ENCODE measurements at places on chromosomes 5 and 9.

GRCh38 chr5:59562756-59563389 is 330.7 kb downstream of the PDE4D start:
- DNase-seq, result no peak

DNA sequence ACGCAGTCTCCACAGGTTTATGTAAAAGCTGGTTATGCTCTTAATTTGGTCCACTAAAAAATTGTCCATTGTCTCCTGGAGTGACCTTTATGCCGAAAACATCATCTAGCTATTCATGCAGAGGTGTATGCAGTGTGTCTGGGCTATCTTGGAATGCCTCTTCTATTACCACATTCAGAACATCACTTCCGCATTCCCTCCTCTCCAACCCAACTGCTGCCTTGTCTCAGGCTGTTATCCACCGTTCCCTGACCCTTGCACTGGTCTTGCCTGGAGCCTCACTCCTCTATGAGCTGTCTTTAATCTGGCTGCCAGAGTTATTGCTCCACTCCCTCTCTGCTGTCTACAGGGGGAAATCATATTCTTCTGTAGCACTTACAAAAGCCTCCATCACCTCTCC is 214.1 kb upstream of the ANKRD55 start:
- DNase-seq, result no peak

- no peak for DNase-seq
Observed at GRCh38 chr5:68344447-68345111, 129.0 kb downstream of the PIK3R1 start.

- no peak for DNase-seq
Observed at GRCh38 chr5:169301986-169302385, 1.0 kb upstream of the SLIT3 start.

- no peak for DNase-seq
Observed at GRCh38 chr9:132728071-132728470, 57.8 kb downstream of the GTF3C4 start.

- peak; percentile 19 for DNase-seq
Observed at GRCh38 chr5:83564069-83564749, 92.7 kb downstream of the VCAN start.

DNA sequence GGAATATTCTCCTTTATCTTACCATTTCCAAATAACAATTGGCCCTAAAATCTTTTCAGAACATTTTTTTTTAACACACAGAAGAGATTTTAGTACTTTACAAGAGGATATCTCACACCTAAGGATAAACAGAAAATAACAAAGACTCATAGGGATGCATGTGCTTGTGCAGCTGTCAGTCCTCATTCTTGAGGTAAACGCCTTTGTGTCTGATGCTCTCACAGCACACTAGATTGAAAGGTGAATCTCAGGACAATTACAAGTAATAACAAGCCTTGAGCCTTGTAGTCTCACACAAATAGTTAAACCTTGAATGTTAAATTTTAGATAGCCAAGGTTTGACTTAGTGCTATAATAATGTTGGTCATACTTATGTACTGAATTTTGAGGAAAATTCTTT is 439.2 kb downstream of the PTPRD start:
- DNase-seq, result no peak

DNA sequence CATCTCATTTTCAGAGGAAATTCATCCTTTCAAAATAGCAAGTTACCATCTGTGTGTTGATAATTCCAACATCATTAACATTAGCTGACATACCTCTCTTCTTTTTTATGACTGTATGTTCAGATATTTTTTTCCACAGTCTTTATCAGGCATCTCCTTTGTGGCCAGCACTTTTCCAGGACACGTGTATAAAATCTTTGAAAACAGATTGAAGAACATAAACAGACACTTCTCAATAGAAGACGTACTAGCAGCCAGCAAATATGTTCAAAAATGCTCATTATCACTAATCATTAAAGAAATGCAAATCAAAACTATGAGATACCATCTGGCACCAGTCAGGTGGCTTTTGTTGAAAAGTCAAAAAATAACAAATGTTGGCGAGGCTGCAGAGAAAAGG is 734.3 kb downstream of the SEMA5A start:
- DNase-seq, result no peak

DNA sequence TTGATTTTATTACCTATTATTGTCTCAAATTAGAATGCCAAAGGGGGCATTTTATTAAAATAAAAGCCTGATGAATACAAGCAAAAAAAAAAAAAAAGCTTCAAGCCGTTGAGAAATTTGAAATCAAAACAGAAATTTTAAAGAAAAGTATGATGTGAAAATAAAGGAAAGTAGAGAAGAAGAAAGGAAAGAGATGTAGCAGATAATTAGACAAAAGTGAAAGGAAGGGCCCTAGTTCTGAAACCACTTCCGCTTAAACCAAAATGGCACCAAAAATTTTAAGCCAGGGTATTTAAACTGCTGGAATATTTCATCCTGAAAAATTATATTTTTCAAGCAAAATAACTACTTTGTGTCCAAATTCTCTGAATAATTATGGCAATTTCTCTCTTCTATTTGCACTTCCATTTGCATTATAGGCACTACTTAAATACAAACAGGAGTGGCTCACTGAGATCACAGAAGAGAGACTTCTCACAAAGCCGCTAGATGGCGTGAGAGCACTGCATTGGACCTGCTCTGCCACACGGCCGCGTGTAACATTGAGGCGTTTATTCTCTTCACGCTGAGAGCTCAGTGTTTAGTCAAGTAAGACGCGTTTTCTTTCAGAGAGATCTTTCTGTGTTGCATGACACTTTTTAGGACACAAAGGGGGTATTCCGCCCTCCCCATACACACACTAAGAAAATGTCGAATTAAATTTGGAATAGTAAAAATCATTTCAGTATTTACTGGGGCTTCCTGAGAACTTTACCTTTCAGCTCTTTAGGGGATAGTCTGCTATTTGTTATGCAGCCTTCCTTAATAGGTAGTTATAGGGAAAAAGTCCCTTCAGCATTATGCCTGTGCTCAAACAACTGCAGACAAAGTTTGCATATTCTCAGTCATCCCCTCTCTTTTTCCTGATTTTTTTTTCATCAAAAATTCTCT is 368.4 kb upstream of the CCNH start:
- DNase-seq, result peak; percentile 52

DNA sequence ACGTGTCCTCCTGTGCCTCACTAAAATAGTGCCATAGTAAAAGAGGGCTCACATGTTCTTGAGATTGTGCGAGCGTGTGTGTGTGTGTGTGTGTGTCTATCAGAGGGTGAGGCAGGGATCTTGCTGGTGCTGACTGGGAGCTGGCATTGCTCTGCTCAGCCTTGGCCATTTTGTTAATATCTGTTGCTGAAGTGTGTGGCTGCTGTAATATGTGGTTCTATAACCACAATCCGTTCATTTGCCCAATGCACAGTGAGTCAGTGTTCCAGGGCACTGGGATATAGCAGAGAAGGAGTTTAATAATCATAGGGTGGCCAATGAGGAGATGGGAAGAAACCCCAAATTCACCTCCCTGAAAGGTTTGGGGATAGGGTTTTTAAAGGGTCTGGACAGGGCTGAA is 61.3 kb downstream of the RASGRF2 start:
- no peak for DNase-seq

GRCh38 chr5:1366514-1366913 is 21.6 kb upstream of the CLPTM1L start:
- DNase-seq, result no peak

DNA sequence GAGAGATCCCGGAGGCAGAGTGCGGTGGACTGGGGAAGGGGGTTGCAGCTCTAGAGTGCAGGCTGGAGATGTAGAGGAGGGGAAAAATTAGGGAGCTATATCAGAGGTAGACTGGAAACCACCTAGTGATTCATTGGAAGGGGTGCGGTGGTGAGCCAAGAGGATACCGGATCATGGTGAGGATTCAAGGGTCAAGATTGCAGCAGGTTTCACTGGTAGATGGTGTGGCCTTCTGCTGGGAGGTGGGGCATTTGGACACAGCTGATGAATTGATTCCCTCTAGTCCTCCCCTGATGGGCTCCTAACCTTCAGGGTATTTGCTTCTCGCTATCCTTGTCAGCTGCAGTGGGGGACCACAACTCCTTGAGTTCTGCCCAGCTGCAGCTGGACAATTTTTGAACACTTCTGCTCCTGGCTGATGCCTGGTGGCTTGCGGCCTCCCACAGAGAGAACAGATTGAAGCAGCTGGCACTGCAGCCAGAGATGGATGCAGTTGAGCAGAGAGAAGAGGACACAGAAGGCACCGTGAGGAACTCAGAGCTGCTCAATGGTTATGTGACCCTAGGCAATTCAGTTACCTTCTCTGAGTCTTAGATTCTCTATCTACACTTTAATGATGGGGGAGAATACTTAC is 134.4 kb upstream of the ABCA1 start:
- no peak for DNase-seq

GRCh38 chr9:134011401-134011800 is 13.9 kb upstream of the BRD3OS start:
- DNase-seq, result no peak

DNA sequence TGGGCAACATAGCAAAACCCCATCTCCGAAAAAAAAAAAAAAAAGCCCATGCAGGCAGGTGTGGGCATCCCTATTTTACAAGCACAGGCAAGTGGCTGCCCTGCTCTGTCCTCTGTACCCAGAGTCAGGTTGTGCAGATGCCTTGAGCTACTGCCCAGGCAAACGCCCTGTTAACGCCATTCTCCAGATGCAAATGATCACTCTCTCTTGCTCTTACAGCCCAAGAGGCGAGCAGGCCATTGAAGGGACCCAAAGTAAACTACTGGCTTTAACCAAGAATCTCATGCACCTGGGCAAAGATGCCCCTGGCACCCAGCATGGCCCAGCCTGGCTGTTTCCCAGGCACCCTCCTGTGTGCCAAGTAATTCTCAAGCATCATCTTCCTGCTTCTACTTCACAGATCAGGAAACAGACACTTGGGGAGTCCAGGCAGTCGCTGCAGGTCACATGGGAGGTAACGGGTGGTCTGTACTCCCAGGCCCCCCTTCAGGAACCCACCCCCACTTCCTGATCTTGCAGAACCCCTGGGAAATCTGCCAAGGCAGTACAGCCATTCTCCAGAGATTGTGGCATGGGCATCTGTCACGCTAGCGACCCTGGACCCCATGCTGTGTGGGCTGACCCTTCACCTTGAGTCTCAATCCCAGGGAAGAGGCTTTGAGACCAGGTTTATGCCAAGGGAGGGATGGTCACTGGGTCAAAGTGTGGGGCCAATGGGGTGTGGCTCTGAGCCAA is 14.2 kb downstream of the EEIG1 start:
- DNase-seq, result no peak

GRCh38 chr5:87116825-87117512 is 150.7 kb upstream of the RASA1 start:
- no peak for DNase-seq

- DNase-seq, result no peak
Observed at GRCh38 chr5:25955337-25955736, 1083.0 kb downstream of the CDH9 start.

- no peak for DNase-seq
Observed at GRCh38 chr5:39176759-39177630, 42.4 kb downstream of the FYB1 start.

GRCh38 chr9:106655966-106656365 is 207.0 kb upstream of the ZNF462 start:
- no peak for DNase-seq

DNA sequence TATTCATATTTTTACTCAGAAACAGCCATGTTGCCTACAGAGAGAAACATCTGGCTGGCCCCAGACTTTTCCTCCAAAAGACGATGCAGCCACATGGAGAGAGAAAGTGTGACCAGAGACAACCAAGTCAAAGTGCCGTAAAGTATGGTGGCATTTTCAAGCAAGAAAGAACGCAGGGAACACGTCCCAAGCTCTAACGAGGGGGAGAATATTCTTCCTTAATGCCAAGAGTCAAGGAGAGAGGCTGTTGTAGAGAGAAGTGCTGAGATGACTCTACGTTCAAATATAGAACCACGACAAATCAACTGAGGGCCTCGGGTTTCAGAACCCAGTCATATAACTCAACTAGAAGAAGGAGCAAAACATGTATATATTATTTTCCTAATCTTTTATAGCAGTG is 55.9 kb downstream of the FNBP1 start:
- DNase-seq, result no peak

DNA sequence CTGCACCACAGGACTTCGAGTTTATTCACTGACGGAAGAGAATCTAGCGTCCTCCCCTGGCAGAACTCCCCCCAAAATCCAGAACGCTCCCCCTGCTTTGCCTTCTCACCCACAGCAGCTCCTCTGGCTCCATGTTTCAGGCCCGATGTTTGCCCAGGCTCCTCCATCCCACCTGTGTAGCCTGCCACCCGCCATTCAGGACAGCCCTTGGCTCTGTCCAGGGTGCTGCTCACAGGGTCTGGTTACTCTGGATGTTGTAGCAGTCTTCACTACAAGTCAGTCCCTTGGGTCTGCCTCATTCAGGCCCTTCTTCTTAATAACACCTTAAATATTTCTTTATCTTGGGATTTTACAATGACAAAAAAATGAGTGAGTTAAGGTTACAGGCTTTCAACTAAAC is 41.3 kb upstream of the SV2C start:
- DNase-seq, result no peak

DNA sequence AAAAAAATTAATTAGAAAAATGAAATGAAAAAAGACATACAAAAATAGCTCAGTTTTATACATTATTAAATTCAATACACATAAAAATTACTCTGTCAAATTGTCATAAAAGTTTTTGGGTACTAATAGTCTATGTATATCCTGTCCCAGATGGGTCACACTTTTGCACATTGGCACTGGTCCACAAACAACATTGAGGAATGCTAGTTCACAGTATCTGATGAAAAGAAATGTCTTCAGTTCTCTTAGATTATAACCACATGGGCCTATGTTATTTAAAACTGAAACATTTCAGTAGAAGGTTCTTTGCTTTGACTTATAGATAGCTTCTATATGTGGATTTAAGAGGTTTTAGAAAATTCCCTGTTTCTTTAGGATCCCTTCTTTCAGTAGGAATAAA is 39.8 kb downstream of the LNPEP start:
- DNase-seq, result no peak

DNA sequence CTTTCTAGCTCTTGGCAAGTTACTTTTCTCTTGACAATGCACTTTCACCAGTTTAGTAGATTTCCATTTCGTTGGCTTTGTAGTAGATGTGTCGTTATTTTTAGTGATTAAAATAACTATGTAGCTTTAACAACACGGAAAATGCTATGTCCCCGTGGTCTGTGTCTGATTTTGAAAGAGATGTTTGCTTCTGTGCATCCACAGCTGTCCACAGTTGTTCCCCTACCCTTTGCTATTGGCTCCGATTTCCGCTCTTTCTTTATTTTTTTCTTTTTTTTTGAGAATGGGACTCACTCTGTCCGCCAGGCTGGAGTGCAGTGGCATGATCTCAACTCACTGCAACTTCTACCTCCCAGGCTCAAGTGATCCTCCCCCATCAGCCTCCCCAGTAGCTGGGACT is 533.9 kb downstream of the IRX1 start:
- DNase-seq, result no peak

- no peak for DNase-seq
Observed at GRCh38 chr5:31888564-31888963, 249.6 kb downstream of the PDZD2 start.

GRCh38 chr5:78566747-78567425 is 81.7 kb downstream of the LHFPL2 start:
- no peak for DNase-seq

- DNase-seq, result no peak
Observed at GRCh38 chr5:3784854-3785253, 189.2 kb downstream of the IRX1 start.
